Forelimb muscle (tissue), 1 donor: ENCODE measurements at places on chromosomes 4 and X. TPM values are rescaled to one million over a fixed set of nuclear protein-coding genes. Genes with fewer than 3 reads are reported as not detected.

- DNase-seq, result no peak
Measured at GRCh38 chr4:20252656-20253282, 1.1 kb downstream of the SLIT2 start.

DNA sequence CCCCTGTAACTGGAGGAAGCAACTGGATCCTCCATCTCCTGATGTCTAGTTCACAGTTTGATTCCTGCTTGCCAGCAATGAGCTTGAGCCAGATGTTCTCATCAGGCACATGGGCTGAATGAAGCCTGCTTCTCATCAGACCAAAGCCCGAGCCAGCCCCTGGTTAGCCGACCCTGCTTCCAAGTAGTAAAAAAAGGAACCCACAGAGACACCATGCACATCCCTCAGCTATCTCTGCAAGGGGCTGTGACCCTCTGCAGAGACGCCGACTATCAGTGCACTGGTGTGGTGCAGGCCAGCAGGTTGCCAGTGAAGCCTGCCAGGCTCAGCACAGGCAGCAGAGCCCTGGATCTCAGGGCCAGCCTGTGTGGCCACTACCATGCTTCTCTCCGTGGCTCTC, 2.8 kb downstream of the DCTD start:
- no peak for DNase-seq

The FAM47A gene
- polyA plus RNA-seq, result not detected

The RBM41 gene
- polyA plus RNA-seq, result 9.7 TPM

GRCh38 chr4:74056114-74056857, 17.8 kb upstream of the CXCL3 start:
- DNase-seq, result no peak

DNA sequence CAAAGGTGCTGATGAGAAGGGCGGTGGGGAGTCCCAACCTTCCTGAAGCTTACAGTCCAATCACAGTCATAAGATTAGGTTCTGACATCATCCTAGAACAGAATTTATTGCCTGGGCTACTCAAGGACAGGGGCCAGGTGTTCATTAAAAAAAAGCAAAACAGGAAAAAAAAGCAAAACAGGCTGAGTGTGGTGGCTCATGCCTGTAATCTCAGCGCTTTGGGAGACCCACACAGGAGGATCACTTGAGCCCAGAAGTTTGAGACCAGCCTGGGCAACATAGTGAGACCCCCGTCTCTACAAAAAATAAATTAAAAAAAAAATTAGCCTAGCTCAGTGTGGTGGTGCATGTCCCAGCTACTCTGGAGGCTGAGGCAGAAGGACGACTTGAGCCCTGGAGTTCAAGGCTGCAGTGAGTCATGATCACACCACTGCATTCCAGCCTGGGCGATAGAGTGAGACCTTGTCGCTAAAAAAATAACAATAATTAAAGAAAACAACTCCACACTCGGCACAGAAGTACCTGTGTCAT, 3.0 kb downstream of the RAB9A start:
- no peak for DNase-seq

DNA sequence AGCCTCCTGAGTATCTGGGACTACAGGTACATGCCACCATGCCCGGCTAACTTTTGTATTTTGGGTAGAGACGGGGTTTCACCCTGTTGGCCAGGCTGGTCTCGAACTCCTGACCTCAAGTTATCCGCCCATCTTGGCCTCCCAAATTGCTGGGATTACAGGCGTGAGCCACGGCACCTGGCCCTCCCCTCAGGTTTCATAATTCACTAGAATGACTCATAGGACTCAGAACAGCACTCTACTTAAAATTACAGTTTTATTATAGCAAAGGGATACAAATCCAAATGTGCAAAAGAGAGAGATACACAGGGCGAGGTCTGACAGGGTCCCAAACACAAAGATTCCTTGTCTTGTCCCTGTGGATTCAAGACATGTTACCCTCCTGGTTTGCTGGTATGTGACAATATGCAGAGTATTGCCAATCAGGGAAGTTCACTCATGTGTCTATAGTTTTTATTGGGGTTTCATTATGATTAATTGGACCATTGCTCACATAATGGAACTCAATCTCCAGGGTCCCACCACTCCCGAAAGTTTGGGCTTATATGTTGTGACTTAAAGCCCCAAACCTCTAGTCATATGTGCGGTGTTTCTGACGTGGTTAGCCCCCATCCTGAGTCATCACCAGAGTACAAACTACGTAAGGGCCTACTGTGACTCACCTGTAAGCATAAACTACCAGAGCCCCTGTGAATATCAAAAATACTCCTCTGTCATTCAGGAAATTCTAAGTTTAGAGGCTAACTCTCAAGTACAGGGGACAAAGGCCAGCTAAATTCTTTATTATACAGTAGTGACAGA, 5.2 kb downstream of the YIPF6 start:
- DNase-seq, result no peak

- no peak for DNase-seq
Measured at GRCh38 chr4:110347805-110348204, 128.2 kb upstream of the ENPEP start.
